Activated T-cell treated with anti-CD3 and anti-CD28 coated beads, Interleukin-2, amount 50 U/mL, for 72 hours (primary cell): ENCODE measurements at places on chromosomes 3 and 15. TPM values are rescaled to one million over a fixed set of nuclear protein-coding genes. Genes with fewer than 3 reads are reported as not detected.

DNA sequence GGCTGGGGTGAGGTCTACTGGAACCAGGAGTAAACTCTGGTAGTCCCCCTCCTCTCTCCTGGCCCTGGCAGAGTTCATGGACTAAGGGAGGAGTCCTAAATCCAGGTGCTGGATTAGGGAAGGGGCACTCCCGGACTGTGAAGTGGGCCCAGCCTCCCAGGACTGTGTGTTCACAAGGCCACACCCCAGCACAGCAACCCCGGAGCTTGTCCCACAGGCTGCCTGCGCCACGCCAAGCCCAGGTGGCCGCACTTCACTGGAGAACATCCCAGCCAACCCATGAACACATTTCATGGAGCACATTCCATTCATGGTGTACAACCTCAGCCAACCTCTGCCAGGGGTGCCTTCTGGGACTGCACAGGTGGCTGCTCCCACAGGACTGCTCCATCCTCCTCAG, 8.2 kb downstream of the ARPIN start:
- no peak for DNase-seq

Gene DCP1A
- total RNA-seq: 51.3 TPM

GRCh38 chr3:33490641-33491241, 50.5 kb upstream of the UBP1 start:
- no peak for DNase-seq

DNA sequence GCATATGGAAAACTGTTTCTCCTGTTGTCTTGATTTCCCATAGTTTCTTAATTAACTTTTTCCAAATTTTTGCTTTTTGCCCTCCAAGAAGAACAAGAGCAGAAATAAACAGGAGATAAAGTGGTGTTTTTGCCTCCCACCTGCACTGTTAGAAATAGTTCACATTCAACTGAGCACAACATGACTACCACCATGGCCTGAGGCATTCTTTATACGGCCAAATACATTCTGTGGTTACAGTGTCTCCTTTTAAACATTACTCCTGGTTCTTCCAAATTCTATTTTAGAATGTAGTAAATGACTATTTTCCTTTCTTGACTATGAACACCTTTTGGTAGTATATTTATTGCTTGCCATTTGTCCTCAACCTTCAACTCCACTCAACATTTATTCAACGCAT, 98.5 kb downstream of the LARS2 start:
- DNase-seq: no peak

DNA sequence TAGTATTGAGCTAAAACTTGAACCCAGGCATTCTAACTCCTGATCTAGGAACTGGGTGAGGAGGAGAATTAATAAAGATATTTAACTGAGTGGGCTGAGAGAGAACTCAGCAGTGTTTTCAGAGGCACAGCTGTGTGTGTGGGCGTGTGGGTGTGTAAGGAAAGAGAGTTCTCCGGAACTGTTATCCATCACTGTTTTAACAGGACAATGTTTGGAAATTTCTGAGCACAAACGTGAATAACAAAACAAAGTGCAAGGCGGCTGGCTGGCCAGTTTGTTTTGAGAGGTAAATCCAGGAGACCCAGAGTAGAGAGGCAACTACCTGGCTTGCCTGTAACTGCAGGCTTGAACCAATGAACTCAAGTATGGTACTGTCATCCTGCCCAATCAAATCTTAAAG, 5.0 kb upstream of the PTPN9 start:
- DNase-seq: no peak

GRCh38 chr3:134312072-134312872, 61.6 kb upstream of the RYK start:
- DNase-seq: peak; percentile 16

Gene INKA1
- 1.5 TPM for total RNA-seq

DNA sequence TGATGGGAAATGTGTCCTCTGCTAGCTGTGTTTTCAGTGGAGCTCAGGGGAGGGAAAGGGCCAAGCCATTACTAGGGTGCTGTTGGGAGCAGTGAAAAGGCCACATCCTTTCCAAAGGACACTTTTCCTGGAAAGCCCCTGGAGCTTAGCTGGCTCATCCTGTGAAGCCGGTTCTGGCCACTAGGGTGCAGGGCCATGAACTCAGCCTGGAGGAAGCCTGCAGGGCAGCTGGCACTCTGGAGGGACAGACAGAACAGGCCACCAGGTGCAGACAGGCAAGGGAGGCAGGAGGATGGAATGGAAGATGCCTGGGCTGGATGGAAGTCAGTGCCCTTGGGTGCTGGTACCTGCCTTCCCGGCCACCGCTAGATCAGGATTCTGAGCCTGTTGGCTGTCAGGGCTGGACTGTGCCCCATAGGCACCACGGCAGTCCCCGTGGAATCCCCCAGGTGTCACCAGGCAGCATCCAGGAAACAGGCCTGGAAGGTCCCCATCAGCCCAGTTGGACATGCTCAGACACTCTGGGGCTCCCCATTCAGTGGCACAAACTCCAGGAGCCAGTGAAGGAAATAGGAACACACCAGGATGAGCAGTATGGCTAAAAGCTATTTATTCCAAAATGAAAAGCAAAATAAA, 76.2 kb upstream of the C2CD4B start:
- no peak for DNase-seq

DNA sequence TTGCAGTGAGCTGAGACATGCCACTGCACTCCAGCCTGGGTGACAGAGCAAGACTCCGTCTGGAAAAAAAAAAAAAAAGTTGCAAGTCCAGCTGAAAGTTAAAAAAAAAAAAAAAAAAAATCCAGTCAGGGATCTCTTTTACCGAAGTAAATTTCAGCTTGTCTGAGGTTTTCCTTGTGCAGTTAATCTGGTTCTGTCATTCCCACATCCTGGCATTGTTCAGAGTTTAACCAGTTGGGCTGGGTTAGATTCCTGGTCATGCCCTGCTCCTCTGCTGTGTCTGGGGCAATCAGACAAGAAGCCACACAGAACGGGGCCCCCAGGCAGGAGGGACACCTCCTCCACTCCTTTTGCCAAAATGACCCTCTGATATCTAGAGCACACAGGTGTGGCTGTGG, 84.1 kb upstream of the KLHL25 start:
- no peak for DNase-seq

GRCh38 chr3:186669378-186670084, 3.7 kb downstream of the HRG start:
- DNase-seq: peak; percentile 31

GRCh38 chr15:38217191-38217595, 35.4 kb upstream of the SPRED1 start:
- DNase-seq: no peak
